ENCODE measurements at places on chromosomes 4 and X.

GRCh38 chrX:130267956-130268448, 697 bp downstream of the ZNF280C start:
- DNase-seq, result no peak

- DNase-seq, result no peak
These were observed 56.4 kb downstream of the UBE2K start for GRCh38 chr4:39754309-39754708.

GRCh38 chr4:112213091-112213490, 18.5 kb upstream of the AP1AR start:
- DNase-seq, result no peak

GRCh38 chrX:7233580-7234406, 85.8 kb upstream of the PUDP start:
- DNase-seq, result no peak

Data from activated effector memory CD4-positive, alpha-beta T cell treated with Interleukin-2 at 50 U/mL for 16 hours (primary cell).